Endothelial cell (in vitro differentiated cells): ENCODE measurements at places on chromosomes 13 and 19. TPM values are rescaled to one million over a fixed set of nuclear protein-coding genes. Genes with fewer than 3 reads are reported as not detected.

DNA sequence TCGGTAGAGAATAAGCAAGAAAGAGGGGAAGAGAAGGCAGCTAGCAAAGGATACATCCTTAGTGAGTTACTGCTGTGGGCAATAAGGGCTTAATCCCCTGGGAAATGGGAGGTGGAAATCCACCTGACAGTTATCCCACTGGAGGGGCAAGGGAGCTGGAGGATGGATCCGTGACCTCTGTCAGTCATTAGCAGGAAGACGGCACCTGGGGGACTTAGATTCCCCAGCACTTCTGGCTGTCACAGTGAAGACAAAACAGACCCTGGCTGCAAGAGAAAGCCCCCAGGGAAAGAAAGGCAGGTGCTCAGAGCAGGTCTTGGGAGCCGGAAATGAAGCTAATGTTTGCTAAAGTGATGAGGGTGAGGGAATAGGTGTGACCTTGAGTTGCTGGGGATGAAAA is 70.4 kb upstream of the MRI1 start:
- no peak overlapping the region for H3K4me3 ChIP-seq
- DNase-seq: no peak
- H3K27me3 ChIP-seq: peaks cover 2% of the 10 kb centered on the region
- no peak overlapping the region for H3K27ac ChIP-seq
- no peaks in the 10 kb centered on the region for H3K36me3 ChIP-seq

DNA sequence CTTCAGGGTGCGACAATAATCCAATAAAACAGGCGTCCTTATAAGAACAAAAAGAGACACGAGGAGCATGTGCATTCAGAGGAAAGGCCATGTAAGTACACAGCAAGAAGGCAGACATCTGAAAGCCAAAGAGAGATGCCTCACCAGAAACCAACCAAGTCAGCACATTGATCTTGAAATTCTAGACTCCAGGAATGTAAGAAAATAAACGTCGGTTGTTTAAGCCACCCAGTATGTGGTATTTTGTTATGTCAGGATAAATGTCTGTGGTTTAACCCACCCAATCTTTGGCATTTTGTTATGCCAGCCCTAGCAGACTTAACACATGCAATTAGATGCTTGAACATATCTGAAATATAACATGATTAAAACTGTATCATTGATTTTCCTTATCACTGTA is 452.0 kb downstream of the SLITRK6 start:
- H3K4me3 ChIP-seq: no peak overlapping the region
- H3K36me3 ChIP-seq: no peaks in the 10 kb centered on the region
- H3K27ac ChIP-seq: no peak overlapping the region
- no peaks in the 10 kb centered on the region for H3K4me1 ChIP-seq
- no peaks in the 10 kb centered on the region for H3K27me3 ChIP-seq
- no peak for DNase-seq

POSTN gene
- total RNA-seq: 0.41 TPM

STOML3 gene
- total RNA-seq: 0.18 TPM

GRCh38 chr19:4403005-4403761 is 743 bp downstream of the CHAF1A start:
- peak overlapping the region; percentile 75 for H3K27ac ChIP-seq
- peak overlapping the region; percentile 92 for H3K4me3 ChIP-seq
- peaks cover 27% of the 10 kb centered on the region for H3K4me1 ChIP-seq

DNA sequence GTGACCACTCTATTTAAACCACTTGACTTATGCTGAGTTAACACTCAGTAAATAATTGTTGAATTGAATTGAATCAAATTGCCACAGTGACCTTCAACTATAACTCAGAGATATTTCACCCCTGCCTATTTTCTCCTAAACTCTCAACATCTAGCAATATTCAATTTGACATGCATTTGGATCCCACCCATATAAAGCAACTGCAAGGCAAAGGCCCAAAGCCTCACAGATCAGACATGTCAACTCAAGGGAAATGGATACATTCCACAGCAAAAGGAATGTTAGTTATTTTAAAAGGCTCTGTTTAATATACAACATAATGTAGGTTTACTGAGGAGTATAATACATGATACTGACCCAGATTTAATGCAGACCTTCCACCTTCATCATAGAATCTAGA is 107.4 kb downstream of the KCTD12 start:
- H3K27me3 ChIP-seq: peaks cover 2% of the 10 kb centered on the region
- H3K36me3 ChIP-seq: no peaks in the 10 kb centered on the region
- no peak overlapping the region for H3K27ac ChIP-seq
- no peak overlapping the region for H3K4me3 ChIP-seq
- no peak for DNase-seq
- no peaks in the 10 kb centered on the region for H3K4me1 ChIP-seq

ZNF345 gene
- total RNA-seq: 9.6 TPM

DNA sequence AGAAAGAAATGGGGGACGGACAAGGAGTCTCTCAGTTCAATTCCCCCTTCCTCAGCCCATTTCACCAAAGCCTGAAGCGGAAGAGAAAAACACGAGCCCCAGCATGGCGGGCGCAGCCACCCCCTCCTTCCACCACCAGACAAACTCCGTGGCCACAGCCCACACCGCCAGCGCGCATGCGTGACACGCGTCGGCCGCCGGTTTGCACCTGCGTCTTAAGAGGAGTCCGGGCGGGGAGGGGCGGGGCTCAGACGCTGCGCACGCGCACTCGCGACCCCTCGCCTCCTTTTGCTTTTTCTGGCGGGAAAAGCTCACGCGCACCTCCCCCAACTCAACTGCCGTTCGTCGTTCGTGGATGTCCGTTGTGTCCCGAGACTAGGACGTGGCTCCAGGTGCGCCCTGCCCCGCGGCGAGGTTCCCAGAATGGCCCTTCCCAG is at the start of gene KASH5:
Gene KASH5, plus strand, starts transcription at position 314 of the 437 bp plus-strand sequence. CDS start 2,635 bp downstream, outside the sequence.
- no peak within 1 kb of the TSS for H3K27ac ChIP-seq
- H3K4me3 ChIP-seq: no peak within 1 kb of the TSS
- H3K36me3 ChIP-seq: peaks cover 7% of the 10 kb centered on the region
- DNase-seq: no peak
- peaks cover 5% of the 10 kb centered on the region for H3K4me1 ChIP-seq
- peaks cover 8% of the 10 kb centered on the region for H3K27me3 ChIP-seq

GRCh38 chr19:17450264-17451075 is 2.0 kb upstream of the TMEM221 start:
- no peak for DNase-seq
- H3K4me1 ChIP-seq: no peaks in the 10 kb centered on the region
- H3K27me3 ChIP-seq: peaks cover 12% of the 10 kb centered on the region
- no peak overlapping the region for H3K4me3 ChIP-seq
- no peaks in the 10 kb centered on the region for H3K36me3 ChIP-seq

HSH2D gene
- total RNA-seq: not detected

ETV2 gene
- total RNA-seq: 1,894 TPM

DNA sequence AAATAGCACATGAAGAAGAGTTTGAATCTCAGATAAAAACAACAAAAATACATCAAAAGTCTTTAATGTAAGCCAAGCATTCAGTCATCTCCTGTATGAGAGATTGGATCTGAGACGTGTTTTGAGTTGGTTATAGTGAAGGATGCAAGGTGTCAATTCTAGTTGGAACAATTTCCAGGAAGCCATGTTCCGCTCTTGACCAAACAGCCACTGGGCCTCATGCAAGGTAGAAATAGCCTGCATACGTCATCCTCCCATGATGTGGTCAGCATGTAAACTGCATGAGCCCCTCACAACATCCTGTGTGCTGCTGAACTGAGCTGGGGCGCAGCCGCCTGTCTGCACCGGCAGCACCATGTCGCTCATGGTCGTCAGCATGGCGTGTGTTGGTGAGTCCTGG is at the start of gene KIR3DL3:
Gene KIR3DL3, plus strand, starts transcription at position 301 of the 400 bp plus-strand sequence. Its CDS starts 55 bp downstream, at position 356.
- no peak for DNase-seq
- peaks cover 22% of the 10 kb centered on the region for H3K36me3 ChIP-seq
- H3K27me3 ChIP-seq: peaks cover 15% of the 10 kb centered on the region
- H3K4me3 ChIP-seq: peak within 1 kb of the TSS; percentile 42

B9D2 gene
- total RNA-seq: 6.8 TPM

- peaks cover 3% of the 10 kb centered on the region for H3K36me3 ChIP-seq
- peak overlapping the region; percentile 57 for H3K27ac ChIP-seq
- H3K27me3 ChIP-seq: peaks cover 4% of the 10 kb centered on the region
- H3K4me3 ChIP-seq: peak overlapping the region; percentile 51
- no peaks in the 10 kb centered on the region for H3K4me1 ChIP-seq
These were observed 6.6 kb upstream of the TCF3 start for GRCh38 chr19:1659084-1659427.

DNA sequence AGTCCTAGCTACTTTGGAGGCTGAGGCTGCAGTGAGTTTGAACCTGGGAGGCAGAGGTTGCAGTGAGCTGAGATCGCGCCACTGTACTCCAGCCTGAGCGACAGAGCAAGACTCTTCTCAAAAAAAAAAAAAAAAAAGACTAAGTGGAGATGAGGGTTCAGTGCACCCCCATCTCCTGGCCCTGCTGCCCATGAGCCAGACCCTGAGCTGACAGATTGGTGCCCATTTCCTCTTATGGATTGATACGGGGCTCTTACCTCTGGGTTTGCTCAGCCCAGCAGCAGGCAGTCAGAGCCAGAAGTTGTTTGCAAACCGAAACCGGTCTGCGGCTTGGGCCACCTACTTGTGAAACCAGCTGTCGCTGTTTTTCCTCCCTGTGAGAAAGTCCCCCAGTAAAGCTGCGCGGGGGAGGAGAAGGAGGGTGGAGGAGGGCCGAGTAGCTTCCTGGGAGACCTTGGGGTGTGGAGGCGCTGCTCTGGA is 36.9 kb downstream of the ARRDC2 start:
- no peak overlapping the region for H3K4me3 ChIP-seq
- no peak overlapping the region for H3K27ac ChIP-seq
- H3K4me1 ChIP-seq: no peaks in the 10 kb centered on the region

DNA sequence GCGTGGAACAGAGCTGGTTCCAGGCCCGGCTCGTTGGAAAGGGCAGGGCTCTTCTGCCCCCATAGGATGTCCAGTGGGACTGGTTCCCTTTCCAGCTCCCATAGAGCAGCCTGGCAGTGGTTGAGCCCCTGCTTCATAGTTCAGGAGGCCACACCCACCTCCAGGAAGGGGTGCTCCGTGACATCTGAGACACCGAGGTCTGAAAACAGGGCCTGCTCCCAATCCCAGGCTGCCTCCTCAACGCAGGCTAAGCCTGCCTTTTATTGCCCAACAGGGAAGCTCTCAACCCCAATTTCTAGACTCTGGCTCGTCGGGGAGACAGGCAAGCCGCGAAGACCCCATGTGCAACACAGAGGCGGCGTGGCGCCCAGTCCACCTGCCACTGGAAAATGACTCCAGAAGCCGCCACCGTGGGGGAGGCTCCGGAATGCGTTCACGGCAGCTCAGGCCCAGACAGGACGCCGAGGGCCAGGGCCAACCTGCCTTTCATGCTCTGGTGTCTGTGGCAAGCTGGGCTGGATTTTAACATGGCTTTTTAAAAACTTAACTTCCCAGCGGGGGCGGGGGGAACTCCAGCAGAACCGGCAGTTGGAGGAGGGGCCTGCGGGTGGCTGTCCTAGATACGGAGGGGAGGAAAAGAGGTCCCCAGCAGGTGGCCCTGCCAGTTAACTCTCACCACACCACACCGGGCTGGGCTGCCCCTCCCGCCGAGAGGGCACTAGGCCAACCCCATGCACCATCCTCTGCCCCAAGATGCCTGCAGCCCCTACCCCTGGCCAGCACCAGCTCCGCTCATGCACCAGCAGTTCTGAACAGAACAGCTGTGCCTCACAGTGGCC is 17.9 kb upstream of the TINCR start:
- H3K4me1 ChIP-seq: peaks cover 8% of the 10 kb centered on the region
- H3K27me3 ChIP-seq: no peaks in the 10 kb centered on the region
- no peak overlapping the region for H3K4me3 ChIP-seq
- H3K27ac ChIP-seq: no peak overlapping the region
- peaks cover 24% of the 10 kb centered on the region for H3K36me3 ChIP-seq

OR7C2 gene
- total RNA-seq: not detected

GNA15 gene
- total RNA-seq: not detected

- peaks cover 11% of the 10 kb centered on the region for H3K27me3 ChIP-seq
- H3K27ac ChIP-seq: no peak overlapping the region
- peak overlapping the region; percentile 96 for H3K4me3 ChIP-seq
- H3K4me1 ChIP-seq: peaks cover 5% of the 10 kb centered on the region
- no peaks in the 10 kb centered on the region for H3K36me3 ChIP-seq
These were observed 1.2 kb downstream of the CNN2 start for GRCh38 chr19:1027650-1028061.

DNA sequence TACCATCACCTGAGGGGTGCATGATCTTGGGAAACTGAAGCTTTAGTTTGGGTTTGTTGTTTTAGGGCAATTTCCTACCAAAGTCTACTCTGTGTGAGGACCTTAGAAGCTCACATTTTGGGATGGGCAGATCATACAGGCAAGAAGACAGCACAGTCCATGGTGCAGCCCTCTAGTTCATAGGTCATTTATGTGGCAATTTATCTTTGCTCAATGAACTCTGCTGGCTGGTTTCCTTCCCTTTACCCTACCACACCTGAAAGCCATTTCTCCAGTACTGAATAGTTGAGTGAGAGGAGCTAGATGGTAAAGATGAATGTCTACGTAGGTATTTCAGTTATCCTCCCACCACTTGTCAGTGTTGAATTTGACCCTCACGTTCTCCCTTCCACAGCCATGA is 87.5 kb upstream of the KLF12 start:
- H3K4me1 ChIP-seq: no peaks in the 10 kb centered on the region
- no peak overlapping the region for H3K27ac ChIP-seq
- no peak overlapping the region for H3K4me3 ChIP-seq
- no peaks in the 10 kb centered on the region for H3K36me3 ChIP-seq
- DNase-seq: no peak
- no peaks in the 10 kb centered on the region for H3K27me3 ChIP-seq

GRCh38 chr19:5664515-5664914 is 15.8 kb downstream of the MICOS13 start:
- no peak overlapping the region for H3K4me3 ChIP-seq
- H3K27me3 ChIP-seq: peaks cover 3% of the 10 kb centered on the region
- no peak for DNase-seq
- H3K4me1 ChIP-seq: no peaks in the 10 kb centered on the region
- H3K27ac ChIP-seq: peak overlapping the region; percentile 24
- peaks cover 37% of the 10 kb centered on the region for H3K36me3 ChIP-seq

- DNase-seq: no peak
- H3K27ac ChIP-seq: no peak overlapping the region
- peaks cover 7% of the 10 kb centered on the region for H3K27me3 ChIP-seq
- H3K36me3 ChIP-seq: no peaks in the 10 kb centered on the region
- no peak overlapping the region for H3K4me3 ChIP-seq
These were observed 38.2 kb upstream of the TUBGCP3 start for GRCh38 chr13:112626124-112626523.

- H3K27ac ChIP-seq: no peak overlapping the region
- no peaks in the 10 kb centered on the region for H3K4me1 ChIP-seq
- no peak for DNase-seq
- H3K36me3 ChIP-seq: no peaks in the 10 kb centered on the region
- H3K27me3 ChIP-seq: no peaks in the 10 kb centered on the region
These were observed 42.7 kb upstream of the ZNF780A start for GRCh38 chr19:40133491-40133890.

GRCh38 chr13:95920485-95920884 is 132.7 kb downstream of the UGGT2 start:
- H3K4me1 ChIP-seq: peaks cover 5% of the 10 kb centered on the region
- peaks cover 3% of the 10 kb centered on the region for H3K36me3 ChIP-seq
- DNase-seq: no peak

GRCh38 chr13:23793711-23794110 is 95.5 kb downstream of the MIPEP start:
- peaks cover 3% of the 10 kb centered on the region for H3K27me3 ChIP-seq
- H3K4me1 ChIP-seq: peaks cover 12% of the 10 kb centered on the region
- H3K4me3 ChIP-seq: no peak overlapping the region
- peaks cover 7% of the 10 kb centered on the region for H3K36me3 ChIP-seq

ADM5 gene
- total RNA-seq: 5.3 TPM

PEAK3 gene
- total RNA-seq: 0.97 TPM
